ENCODE measurements at places on chromosomes 2 and 18.

DNA sequence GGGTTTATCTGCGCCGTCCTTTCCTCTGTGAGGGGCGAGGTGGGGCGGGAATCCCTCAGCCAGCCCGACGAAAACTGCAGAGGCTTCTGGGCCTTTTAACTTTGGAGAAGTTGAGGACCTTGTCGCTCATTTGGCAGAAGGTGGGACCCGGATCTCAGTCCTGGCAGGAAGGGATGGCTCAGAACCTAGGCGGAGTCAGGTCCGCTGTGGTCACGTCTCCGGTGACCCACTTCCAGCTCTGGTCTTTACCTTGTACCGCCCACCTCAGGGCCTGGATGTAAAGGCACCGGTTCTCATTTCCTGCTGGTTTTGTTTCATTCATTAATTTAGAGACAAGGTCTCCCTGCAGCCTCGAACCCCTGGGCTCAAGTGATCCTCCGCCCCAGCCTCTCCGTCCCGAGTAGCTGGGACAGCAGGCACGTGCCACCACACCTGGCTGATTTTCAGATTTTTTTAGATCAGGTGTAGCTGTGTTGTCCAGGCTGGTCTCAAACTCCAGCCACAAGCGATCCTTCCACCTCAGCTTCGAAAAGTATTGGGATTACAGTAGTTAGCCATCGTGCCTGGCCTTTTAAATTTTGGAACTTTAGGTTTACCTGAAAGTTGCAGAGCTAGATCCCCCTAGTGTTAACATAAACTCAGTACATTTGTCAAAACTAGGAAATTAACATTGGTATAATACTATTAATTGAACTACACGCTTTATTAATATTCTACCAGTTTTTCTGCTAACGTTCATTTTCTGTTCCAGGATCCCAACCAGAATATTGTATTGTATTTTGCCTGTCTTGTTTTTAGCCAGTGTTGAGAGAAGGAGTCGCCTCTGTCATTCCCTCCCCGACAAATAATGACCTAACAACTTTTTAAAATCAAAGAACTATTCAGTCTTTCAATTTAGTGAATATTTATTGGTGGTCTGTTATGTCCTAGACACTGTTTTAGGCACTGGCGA is 852 bp downstream of the POLI start:
- DNase-seq: no peak

GRCh38 chr18:76498064-76498463 is 3.0 kb upstream of the ZNF516 start:
- DNase-seq: no peak

- no peak for DNase-seq
These were observed 63.4 kb upstream of the LGALSL start for GRCh38 chr2:64390586-64390985.

DNA sequence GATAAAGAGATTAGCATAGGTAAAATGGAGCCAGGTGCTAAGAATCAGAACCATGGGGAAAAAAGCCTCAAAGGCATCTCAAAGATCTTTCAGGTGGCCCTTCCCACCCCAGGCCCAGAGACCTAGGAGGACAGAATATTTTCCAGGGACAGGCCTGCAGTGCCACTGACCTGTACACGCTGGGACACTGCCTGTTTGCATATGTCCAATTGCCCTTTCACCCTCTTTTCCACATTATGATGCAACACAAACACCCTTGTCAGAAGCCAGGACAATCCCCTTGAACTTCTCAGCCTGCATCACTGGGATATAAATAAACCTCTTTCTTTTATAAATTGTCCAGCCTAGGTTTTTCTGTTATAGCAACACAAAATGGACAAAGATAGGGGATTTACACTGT is 419.1 kb downstream of the TRIB2 start:
- no peak for DNase-seq

GRCh38 chr2:163884416-163884815 is 148.6 kb upstream of the FIGN start:
- DNase-seq: no peak

GRCh38 chr2:132521341-132521740 is 104.7 kb downstream of the GPR39 start:
- DNase-seq: no peak

- DNase-seq: no peak
These were observed 67.8 kb downstream of the NXPH2 start for GRCh38 chr2:138712212-138712979.

DNA sequence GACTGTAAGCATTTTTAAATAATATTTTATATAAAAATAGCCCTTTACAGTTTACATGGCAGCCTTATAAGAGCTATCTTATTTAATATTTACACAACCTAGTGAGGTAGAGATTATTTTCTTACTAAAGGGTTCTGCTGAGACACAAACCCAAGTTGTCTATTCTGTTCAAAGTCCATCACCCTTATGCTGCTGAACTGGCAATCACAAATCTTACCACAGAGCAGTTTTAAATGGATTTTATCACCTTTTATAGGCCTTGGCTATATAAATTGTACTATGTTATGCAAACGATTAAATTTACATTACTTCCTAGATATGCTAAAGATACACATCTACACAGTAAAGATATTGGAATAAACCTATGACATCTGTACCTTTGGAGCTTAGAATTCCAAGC is 40.7 kb downstream of the RBM45 start:
- DNase-seq: no peak

- DNase-seq: no peak
These were observed 650.1 kb downstream of the SLC4A3 start for GRCh38 chr2:220277445-220277975.

DNA sequence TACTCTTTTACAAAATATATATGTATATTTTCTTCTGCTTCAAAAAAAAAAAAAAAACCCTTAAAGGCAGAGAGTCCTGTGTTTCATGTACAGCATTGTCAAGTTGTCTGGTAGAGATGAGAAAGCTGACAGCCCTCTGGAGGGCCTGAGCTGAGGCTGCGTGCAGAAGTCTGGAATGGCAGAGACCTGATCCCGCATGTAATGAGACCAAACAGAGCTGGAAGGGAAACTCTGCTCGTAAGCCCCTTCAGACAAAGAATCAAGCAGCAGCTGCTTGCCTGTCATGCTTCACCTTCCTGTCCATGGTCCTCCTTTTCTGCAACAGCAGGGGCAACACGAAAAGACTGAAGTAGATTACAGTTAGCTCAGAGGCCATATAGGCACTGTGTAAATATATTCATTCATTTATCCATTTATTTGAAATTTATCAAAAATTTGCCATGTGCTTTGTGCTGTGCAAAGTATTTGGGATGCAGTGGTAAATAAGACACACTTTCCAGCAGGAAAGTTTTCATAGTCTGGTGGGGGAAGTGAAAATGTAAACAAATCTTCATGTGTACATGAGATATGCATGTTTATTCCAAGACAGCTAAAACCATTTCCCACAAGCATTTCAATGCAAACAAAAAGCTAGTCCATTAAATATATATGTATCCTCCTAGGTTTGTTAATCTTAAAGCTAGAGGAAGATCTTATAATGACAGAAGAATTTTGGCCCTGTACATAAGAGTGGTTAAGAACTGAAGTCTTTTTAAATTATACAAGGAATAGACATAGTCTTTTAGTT is 912.7 kb downstream of the CPS1 start:
- DNase-seq: no peak

- no peak for DNase-seq
These were observed 52.7 kb downstream of the ST6GAL2 start for GRCh38 chr2:106833256-106833655.

- DNase-seq: no peak
These were observed 59.0 kb upstream of the THOC1 start for GRCh38 chr18:326846-327245.

GRCh38 chr2:103004426-103004942 is 242.7 kb downstream of the TMEM182 start:
- DNase-seq: no peak

DNA sequence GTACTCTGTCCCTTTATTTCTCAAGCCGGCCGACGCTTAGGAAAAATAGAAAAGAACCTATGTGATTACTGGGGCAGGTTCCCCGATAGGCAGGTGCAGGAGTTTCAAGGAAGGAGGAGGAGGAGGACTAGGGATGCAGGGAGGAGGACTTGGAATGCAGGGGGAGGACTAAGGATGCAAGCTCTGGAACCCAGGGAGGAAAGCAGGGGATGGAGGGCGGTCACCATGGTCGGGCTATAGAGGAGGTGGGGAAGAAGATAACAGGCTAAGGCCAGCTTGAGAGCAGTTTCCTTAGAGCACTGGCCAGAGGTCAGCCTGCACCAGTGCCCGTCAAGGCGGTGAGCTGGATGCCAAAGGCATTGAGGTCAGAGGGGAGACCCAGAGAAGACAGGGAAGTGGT is 18.7 kb upstream of the B3GNT7 start:
- DNase-seq: no peak

DNA sequence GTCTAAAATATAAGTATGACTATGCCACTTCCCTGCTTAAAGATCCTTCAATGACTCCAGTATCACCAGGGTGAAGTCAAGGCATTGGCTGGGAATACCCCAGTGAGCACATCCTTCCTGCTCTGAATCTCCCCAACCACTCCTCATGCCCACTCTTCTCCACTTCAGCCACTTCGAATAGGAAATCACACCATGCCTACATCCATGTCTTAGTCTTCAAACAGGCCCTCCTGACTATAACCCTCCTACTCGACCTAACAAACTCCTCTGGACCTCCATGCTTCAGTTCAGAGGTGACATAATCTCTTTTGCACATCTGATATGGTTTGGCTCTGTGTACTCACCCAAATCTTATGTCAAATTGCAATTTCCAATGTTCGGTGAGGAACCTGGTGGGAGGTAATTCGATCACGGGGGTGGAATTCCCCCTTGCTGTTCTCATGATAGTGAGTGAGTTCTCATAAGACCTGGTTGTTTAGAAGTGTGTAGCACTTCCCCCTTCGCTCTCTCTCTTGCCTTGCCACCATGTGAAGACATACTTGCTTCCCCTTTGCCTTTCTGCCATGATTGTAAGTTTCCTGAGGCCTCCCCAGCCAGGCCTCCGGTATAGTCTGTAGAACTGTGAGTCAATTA is 87.8 kb upstream of the TFCP2L1 start:
- DNase-seq: no peak

GRCh38 chr18:11897781-11898180 is 10.3 kb downstream of the MPPE1 start:
- no peak for DNase-seq

DNA sequence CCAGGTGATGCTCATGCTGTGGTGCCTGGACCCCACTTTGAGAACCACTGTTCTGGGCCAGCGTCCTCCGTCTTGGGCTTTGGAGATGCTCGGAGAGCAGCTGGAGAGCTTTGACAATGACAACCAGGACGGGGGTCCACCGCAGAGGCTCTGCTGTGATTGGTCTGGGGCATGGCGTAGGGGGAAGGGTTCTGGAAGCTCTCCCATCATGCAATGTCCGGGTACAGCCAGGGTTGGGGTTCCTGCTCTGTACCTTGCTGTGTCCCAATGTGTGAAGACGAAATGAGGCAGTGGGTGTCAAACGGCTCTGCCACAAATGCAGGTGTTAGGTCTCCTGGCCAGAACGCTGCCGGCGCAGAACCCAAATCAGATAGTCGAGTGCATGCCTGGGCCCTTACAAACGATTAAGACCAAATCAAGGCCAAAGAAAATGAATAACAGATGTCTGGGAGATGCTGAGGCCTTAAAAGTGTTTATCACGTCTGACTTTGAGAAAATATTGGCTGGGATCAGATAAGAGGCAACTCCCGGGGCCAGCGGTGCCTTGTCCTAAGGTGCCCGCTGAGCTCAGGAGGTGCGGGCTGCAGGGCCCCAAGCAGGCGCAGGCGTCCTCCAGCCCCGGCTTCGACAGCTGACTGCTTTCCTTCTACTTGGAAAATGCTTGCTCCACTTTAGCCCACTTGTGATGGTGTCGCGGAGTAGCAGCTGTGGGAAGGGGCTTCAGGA is 117.2 kb downstream of the VAPA start:
- DNase-seq: no peak

- no peak for DNase-seq
These were observed 124.3 kb upstream of the DNAJC10 start for GRCh38 chr2:182591774-182592173.

DNA sequence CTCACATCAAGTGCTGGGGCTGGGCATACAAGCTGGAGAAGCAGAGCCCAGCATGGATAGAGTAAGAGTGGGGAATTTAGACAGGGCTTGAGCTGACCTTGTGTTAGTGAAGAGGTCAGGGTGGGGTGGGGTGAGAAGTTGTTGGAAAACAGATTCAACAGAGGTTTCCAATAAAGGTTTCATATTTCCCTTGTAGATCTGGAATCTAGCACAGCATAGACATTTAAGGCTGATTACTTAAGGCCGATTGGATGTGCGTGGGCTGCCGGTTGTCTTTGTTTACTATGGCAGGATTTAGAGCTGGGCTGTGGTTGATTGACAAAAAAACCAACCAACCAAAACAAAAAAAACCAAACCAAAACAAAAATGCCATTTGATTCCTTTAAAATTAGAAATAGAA is 114.9 kb upstream of the SEC11C start:
- DNase-seq: no peak

DNA sequence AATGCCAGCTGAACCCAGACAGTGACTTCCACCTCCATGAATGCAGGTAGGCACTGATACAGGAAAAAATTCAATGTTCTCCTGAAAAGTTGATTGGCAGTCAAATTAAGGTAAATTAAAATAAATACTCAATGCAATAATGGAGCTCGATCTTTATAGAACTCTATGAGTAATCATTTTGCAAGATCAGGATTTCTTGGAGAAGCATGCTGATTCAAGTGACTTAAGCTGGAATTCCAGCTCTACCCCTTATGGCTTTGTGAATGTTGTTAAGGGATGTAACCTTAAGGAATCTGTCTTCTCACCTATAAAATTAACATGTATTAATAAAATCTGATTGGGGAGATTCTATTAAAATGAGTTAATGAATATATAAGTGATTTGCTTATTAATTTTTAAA is 145.1 kb downstream of the QPCT start:
- DNase-seq: no peak

GRCh38 chr2:32746669-32747068 is 118.8 kb downstream of the TTC27 start:
- no peak for DNase-seq

All from stimulated activated CD8-positive, alpha-beta memory T cell treated with anti-CD3 and anti-CD28 coated beads, Interleukin-7, amount 100 ng/mL, for 24 hours (primary cell).